ENCODE measurements at places on chromosomes 2 and 18.
A peak's percentile ranks its signal among the peaks of the same experiment; 100 is the strongest.

DNA sequence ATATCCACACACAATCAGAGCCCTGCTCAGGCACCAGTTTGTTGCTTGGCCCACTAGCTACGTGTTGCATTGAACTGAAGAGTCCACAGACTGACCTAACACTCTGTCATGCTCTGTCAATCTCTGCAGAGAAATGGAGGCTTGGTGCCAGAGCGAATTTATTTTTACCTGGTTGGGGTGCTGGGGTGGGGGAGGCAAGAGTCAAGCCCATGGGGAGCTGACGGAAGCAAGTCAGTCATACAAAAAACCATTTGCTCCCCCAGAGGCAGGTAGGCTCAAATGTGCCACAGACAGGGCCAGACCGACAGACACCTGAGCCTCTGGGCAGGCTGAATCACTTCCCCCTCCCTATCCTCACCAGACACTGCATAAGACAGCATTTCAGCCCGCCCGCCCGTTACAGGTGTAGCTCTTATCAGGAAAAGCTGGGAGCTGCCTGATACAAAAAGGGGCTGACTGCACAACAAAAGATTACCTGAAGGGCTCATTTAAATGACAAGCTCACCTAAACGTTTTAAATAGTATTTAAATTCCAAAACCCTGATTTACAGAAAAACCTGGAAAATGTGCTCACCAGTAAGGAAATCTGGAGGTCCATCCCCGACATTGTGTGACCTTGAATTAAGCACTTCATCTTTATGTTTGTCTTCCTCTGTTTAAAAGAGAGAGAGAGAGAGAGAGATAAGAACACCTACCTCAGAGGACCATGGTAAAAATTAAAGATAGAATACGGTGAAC is 2.1 kb upstream of the PCBP1 start:
- peak; percentile 38 for DNase-seq

GRCh38 chr2:152031747-152032306 is 67.0 kb downstream of the CACNB4 start:
- no peak for DNase-seq

GRCh38 chr18:79912994-79913831 is 38.2 kb downstream of the SLC66A2 start:
- DNase-seq, result no peak

- DNase-seq, result no peak
These were observed 32.3 kb downstream of the MAP3K2 start for GRCh38 chr2:127355407-127356008.

Measured in T-cell (primary cell).